ENCODE measurements at places on chromosomes 16 and 17.
A peak's percentile ranks its signal among the peaks of the same experiment; 100 is the strongest.

- DNase-seq = no peak
Observed at GRCh38 chr17:43517161-43517560, 29.0 kb downstream of the ETV4 start.

GRCh38 chr17:69388822-69389442, 25.6 kb upstream of the MAP2K6 start:
- DNase-seq = no peak

DNA sequence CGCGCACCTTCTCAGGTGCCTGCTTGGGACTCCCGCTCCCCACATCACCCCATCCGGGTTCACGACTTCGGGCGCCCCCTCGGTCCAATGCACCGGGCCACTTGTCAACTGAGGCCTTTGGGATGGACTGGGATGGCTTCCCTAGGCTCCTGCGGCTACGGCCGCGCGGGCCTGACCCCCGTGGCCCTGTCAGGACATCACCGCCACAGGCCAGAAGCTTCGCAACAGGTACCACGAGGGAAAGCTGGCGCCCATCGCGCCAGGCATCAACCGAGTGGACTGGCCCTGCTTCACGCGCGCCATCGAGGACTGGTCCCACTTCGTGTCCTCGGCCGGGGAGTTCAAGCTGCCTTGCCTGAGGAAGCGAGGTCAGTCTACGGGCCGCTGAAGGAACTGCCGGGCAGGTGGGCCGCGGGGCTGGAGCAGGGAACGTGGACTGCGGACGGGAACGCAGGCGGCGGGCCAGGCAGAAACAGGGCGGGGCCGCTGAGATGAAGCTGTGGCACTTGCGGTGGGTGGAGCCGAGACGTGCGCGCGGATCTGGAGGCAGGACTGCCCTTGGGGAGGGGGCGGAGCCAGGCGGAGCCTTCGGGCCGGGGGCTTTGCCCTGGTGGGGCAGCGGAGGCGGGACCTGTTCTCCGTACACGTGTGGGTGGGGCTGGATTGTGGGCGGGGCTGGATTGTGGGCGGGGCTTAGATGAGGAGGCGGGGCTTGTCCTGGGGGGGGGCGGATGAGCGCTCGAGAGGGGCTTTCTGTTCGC, 13.7 kb upstream of the CNGB1 start:
- no peak for DNase-seq

DNA sequence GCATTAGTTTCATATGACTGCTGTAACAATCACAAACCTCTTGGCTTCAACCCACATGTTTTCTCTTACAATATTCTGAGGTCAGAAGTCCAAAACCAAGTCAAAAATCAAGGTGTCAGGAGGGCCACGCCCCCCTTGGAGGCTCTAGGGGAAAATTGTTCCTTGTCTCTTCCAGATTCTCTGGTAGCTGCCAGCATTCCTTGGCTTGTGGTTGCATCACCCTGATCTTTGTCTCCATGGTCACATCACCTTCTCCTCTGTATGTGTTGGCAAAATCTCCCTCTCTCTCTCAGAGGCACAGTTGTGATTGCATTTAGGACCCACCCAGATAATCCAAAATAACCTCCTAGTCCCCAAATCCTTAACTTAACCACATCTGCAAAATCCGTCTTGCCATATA, 105.8 kb downstream of the GAS7 start:
- no peak for DNase-seq

- DNase-seq = no peak
Observed at GRCh38 chr16:84899414-84899813, 79.6 kb downstream of the CRISPLD2 start.

DNA sequence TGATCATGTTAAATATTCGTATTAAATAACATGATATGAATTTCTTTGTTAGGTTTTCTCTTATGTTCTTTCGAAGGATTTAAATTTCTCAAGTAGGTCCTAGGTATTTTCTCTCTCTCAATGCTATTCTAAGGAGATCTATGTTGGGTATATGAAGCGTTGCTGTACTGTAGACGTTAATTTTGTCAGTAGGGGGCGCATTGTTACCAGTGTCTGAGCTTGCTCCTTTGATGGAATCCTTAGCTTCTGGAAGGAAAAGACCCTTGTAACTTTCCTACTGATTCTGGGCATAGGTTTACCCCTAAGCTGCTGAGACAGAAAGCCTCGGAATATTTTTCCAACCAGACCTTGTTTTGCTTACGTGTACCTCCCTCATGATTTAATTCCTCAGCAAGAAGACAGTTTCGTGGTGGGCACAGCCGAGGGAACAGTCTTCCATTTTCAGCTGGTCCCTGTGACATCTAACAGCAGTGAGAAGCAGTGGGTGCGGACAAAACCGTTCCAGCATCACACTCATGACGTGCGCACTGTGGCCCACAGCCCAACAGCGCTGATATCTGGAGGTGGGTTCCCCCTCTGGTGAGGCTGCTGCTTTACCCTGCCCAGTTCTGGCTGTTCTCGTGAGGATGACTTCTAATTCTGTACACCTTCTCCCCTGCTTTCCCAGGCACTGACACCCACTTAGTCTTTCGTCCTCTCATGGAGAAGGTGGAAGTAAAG, 17.9 kb downstream of the UTP4 start:
- DNase-seq = peak; percentile 6

DNA sequence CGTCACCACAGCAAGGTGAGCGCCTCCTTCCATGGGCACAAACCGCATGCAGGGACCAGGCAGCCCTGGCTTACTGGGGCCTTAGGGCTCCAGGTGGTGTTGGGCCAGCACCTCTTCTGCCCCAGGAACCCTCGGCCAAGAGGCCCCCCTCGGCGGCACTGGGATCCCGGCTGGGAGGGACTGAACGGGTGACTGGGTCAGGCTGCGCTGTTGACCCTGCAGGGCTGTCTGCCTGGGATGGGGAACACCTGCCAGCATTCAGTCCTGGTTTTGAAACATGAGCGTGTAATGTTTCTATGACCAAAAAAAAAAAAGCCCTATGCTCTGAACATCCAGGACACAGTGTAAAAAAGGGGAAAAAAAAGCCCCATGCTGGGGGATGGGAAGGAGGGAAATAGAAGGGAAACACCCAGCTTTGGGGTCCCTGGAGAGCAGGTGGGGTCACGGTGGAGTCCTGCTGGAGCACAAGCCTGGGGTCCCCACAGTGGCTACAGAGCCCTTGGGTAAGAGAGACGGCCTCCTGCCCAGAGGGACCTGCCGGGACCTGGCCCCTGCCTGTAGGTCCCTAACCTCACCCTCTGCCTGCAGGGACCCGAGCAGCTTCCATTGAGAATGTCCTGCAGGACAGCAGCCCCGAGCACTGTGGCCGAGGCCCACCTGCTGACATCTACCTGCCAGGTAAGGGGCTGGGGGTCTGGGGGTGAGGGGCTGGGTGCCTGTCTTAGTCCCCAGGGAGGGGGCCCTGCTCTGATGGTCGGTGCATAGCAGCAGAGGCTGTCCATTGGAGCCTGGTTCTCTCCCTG, 9.9 kb upstream of the NUDT16L1 start:
- no peak for DNase-seq

DNA sequence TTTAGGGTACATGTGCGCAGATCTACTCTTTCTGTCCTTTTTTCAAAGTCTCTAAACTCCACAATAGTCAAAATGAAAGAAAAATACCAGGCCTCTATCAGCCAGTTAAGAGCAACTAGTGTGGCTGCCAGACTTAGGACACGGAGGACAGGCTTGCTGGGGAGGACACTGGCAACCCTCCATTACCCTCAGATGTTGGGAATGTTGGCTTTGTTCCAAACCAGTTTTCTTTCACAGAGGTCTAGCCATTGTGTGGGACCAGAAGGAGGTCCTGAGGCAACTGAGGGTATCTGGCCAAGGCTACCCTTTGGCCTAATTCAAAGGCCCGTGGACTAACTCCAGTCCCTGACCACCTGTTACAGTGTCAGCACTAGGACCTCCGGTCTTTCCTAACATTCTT, 51.2 kb upstream of the MED9 start:
- DNase-seq = no peak

- peak; percentile 19 for DNase-seq
Observed at GRCh38 chr16:74309789-74310781, 13.5 kb downstream of the PSMD7 start.

DNA sequence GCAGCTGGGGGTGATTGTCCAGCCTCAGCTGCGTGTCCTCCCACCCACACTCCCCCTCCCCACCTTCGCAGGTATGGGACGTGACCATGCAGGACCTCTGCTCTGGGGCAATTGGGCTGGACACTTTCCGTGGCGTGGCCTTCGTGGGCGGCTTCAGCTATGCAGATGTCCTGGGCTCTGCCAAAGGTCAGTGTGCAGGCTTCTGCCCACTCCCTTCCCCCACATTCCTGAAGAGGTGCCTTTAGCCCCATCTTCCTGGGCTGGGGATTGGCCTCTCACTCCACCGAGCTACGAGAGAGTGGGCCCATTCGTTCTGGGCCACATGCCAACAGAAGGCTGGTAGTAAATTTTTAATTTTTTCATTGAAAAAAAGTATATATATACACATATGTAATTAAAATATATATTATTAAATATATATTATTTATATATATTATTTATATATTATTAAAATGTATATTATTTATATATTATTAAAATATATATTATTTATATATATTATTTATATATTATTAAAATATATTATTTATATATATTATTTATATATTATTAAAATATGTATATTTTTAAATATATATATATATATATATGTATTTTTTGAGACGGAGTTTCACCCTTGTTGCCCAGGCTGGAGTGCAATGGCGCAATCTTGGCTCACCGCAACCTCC, 18.5 kb downstream of the PFAS start:
- no peak for DNase-seq

DNA sequence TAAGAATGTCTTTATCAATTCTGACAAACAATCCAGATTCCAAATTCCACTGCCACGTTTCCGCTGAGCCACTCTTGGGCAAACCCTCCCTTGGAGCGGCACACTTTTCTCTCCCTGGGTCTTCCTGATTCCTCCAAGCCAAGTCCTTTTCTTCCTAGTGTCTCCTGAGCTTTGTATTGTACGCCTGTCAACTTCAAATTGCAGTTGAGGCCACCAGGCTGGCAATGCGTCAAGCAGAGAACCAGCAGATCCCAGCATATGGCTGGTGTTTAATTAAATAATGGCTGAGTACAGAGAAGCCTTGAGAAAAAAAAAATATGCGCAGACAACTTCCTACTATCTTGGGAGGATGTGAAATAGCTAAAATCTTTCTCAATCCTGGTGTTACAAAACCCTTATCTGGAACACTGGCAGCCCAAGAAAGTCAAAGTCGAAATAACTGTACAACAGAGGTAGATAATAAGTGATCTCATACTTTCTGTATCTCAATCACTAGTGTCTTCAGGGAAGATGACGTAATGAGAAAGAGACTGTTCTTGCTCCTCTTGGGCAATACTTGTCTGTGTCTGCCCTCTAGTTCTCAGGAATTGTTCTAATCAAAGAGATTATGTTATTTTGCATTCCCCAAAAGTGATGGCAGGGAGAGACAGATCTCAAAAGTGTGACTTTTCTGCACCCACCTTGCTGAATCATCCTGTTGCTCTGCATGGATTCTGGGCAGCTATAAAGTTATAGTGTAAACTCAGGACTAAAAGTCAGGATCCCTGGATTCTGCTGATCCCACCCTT, 15.0 kb downstream of the SMIM36 start:
- no peak for DNase-seq

DNA sequence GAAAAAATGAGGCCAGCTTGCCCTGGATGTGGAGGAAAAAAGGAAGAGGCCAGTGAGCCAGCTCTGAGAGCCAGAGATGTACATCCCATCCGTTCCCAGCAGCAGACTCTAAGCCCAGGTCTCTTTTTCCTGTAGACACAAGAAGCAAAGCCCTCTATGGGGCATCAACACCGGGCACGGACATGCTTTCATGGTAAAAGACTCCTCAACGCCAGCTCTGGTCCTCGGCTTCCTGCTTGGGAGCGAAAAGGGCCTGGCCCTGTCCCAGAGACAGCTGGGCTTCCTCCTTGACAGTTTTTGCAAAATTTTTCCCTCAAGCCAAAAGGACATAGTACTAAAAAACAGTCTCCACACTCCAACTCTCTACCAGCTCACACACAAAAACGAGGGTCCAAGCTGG, 27.1 kb downstream of the PELP1 start:
- DNase-seq = no peak

- DNase-seq = no peak
Observed at GRCh38 chr16:49504626-49505025, 131.0 kb downstream of the C16orf78 start.

DNA sequence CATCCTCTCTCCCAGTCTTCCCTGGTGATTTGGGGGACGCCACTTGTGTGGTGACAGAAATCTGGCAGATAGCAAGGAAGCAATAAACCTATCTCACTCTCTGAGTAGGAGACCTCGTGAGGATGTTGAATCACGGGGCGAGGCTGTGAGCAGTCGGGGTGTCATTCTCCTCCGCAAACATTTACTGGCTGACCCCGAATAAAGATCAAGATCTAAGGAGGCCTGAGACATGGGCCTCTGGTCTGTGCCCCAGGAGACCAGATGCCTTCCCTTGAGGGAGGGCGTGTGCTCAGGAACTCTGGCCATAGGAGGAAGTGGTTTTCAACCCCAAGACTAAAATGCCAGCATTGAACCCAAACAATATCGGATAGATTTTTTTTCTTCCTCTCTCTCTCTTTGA, 53.1 kb downstream of the FOXL1 start:
- no peak for DNase-seq

DNA sequence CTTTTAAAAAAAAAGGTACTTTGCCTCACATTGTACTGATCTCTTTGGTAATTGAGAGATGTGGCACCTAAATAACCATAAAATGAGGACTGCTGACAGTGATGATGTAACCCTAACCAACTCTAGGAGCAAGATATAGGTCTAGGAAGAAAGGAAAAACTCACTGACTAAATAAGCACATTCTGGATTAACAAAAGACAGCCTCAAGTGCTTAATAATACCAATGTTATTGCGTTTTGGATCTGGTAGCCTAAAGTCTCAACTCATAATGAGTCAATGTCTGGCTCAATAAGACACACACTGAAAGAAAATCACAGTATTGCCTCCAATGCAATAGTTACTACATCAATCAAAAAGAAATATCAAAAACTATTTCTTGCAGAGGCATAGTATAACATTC, 3.0 kb downstream of the ERN1 start:
- DNase-seq = no peak

GRCh38 chr17:71494062-71494855, 626.6 kb upstream of the SOX9 start:
- no peak for DNase-seq

- no peak for DNase-seq
Observed at GRCh38 chr16:68296693-68297092, 14.1 kb downstream of the SLC7A6OS start.

- DNase-seq = no peak
Observed at GRCh38 chr17:16398270-16399267, 16.8 kb upstream of the TRPV2 start.
